ENCODE measurements at places on chromosomes 3 and 15.

DNA sequence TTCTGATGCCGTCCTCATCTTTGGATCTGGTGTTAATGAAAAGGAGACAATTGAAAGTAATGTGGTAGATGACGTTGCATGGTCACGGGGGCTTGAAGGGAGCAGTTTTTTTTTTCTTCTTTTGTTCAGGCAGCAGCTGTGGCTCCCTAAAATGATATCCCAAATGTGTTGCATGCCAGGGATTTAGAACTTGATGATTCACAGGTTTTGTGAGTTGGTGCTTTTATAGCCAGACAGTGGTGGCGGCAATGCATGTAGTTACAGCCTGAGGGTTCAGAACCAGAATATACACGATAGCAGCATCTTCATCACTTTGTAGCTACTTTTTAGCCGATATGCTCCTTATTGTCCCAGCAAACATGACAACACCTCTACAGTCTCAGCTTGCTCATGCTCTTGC is 133.4 kb downstream of the CHST2 start:
- DNase-seq: no peak

GRCh38 chr15:76286271-76286879 is 24.9 kb downstream of the ETFA start:
- DNase-seq: no peak

- no peak for DNase-seq
These were observed 290.6 kb upstream of the TRIM42 start for GRCh38 chr3:140387244-140387643.

DNA sequence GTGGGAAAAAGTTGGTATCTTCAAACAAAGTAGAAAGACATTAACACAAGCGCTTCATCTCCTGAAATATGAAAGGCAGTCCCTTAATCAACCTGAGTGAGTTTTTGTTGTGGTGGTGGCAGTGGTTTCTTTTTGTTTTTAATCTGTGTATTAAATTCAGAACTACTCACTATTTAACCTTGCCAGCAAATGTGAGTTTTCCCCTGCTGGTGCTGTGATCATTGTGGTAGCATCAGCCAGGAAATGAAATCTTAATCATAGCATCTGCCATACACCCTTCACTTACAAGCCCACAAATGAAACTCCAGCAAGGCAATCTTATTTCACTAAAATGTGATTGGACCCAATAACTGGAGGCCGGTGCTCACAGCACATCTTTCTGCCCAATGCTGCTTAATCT is 229.7 kb downstream of the SHOX2 start:
- no peak for DNase-seq

DNA sequence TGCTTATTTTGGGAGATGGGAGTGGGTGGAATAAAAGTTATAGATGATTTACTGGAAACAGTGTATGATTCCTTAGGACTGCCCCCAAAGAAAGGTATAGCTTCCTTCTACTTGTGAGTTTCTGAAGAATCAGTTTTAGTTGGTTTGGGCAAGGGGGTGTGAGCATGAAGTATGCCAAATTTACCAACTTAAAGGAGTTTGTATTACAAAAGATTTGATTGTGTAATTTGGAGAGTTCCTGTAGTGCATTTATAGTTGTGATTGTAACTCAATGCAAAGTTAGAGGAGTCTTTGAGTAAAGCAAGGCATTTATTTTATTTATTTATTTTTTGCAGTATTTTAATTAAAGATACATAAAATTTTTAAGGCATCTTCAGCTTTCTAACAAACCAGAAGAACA is 42.8 kb downstream of the TSC22D2 start:
- no peak for DNase-seq

- DNase-seq: no peak
These were observed 932.7 kb downstream of the ZPLD1 start for GRCh38 chr3:103367481-103367880.

DNA sequence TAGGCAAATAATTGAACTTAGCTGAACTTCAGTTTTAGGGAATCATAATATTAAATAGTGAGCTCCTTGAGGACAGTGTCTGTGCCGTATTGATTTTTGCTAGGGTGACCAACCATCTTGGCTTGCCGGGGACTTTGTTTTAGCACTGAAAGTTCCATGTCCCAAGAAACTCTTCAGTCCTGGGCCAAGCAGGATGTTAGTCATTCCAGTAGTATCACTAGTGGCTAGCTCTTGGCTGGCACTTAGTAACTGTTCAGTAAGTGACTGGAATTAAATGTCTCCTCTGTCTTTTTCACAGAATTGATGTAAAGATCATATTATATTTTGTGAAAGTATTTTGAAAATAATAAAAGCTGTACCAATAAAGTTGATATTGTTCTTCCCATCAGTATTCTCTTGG is 42.3 kb downstream of the RSRC1 start:
- DNase-seq: no peak

DNA sequence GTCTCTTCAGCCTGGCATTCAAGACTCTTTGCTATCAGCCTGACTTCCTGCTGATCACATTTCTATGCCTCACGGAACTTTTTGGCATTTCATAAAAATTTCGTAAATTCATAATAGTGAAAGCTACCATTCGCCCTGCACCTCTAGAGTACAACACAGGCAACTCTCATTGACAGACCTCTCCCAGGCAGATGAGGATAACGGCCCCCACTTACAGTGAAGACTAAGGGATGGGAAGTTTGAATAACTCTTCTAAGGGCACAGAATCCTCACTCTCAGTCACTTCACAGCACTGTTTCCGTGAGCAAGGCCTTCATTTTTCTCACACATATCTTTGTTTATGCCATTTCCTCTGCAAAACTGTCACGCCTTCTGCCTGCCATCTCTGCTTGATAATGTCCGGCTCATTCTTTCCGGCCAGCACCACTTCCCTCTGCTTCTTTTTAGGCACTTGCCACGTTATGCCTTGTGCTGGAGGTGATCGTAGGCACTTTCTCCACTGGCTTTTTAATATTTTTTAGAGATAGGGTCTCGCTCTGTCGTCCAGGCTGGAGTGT is 224.1 kb upstream of the HES1 start:
- DNase-seq: no peak

- no peak for DNase-seq
These were observed 11.8 kb downstream of the ALDH1A3 start for GRCh38 chr15:100891307-100892012.

DNA sequence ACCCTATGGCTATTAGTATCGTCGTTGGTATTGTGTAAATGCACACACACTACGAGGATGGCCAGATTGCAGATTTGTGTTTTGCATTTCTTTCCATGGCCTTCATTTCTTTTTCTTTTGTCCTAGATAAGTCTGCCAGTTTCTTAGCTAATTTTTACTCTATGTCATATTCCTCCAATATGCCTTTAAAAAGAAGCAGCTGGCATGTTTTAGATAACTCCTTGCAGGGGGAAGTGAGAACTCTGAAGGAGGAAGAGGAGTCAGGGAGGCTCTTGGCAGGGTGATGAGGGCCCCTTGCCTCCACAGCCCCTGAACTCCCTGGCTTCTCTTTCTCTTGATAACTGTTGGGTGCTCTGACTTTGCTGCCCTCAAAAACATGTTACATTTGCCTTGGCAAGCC is 244.0 kb downstream of the GABRG3 start:
- no peak for DNase-seq

GRCh38 chr15:95624616-95625361 is 705.7 kb upstream of the NR2F2 start:
- DNase-seq: no peak

- DNase-seq: no peak
These were observed 133.3 kb upstream of the SLC2A2 start for GRCh38 chr3:171159822-171160157.

DNA sequence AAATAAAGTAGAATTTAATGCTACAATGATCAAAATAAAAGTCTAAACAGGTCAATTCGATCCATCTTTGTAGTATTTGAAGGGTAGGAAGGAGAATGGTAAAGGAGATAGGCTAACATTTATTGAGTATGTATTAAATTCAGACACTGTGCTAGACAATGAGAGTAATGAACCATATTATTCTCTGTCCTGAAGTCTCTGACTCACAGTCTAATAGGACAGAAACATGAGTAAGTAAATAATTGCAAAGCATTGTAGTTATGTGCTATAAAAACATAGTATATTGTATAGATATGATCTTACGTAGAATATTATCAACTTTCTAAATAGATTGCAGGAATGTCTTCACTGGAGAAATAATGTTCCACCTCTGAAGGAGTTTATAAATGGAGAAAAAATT is 64.5 kb downstream of the MDFIC2 start:
- DNase-seq: no peak

DNA sequence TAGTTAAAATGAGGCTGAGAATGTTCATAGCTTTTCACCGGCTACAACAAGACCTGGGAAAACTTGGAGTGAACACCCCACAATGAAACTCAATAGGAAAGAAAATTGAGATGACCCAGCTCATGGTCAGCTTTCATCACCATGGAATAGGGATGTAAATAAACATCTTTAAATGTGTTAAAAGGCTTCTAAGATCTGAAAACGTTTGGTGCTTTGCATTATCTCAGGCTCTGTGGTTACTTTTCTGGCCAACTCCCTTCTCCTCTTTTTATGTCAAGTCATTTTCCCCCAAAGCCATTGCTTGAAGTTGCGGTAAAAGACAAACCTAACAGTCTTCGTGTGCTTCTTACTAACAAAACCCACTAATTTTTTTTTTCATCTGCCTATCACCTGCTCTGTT is 195.8 kb downstream of the MECOM start:
- DNase-seq: no peak

DNA sequence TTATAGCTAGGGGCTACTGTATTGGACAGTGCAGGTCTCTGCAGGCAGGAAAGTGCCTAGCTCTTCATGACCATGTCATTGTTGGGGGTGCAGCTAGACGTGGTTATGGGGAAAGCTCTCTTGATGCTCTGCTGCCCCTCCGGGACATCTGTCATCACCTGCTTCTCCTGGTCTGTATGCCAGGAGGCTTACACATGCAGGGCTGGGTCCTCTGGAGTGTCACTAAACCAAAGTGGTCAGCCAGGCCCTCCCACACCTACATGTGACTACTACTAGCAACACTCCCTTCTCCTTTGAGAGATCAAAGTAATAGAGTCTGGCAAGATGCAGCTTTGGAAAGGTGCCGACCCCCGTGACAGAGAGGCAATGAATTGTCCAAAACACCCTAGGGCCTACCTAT is 98.5 kb downstream of the SST start:
- DNase-seq: no peak

GRCh38 chr3:45104715-45105711 is 41.2 kb downstream of the CDCP1 start:
- no peak for DNase-seq

DNA sequence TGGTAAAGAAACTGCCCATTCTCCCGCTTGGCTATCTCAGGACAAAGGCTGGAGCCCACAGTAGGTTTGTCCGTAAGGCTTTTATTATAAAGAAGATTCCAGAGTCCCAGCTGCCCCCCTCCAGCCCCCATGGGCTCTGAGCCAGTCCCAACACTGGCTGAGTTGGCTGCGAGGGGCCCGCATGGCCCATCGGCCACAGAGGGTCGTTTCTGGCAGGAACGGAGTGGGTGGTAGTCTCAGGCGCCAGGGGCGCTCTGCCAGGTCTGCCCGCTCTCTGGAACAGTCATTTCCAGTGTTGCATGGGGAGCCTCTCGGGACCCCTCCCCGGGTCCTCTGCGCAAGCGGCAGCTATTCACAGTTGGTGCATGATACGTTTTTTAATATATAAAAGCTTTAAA is 12.2 kb downstream of the H1-8 start:
- no peak for DNase-seq

- no peak for DNase-seq
These were observed 770.1 kb downstream of the AGBL1 start for GRCh38 chr15:86849558-86850285.

DNA sequence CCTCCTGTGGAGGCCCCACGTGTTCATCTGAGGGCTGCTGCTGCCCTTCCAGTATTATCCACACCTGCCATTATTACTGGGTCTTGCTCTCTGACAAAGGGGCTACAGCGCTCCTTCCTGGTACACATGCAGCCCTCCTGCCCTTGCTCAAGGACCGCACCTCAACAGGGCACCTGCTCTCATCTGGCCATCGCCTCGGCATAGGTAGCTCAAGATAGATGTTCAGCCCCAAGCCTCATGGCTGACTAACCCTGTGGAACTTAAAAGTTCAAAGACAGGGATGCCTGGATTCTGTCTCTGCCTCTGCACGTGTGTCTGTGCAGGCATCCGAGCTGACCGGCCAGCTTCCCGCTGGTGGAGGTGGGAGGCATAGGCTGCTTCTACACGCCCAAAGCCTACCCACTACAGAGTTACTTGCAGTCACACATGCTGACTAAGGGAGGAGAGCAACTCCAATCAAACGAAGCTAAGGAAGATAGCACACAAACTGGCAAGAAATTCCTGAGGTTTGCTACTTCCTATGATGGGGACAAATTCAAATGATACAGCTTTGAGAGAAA is 152.5 kb upstream of the ATP10A start:
- no peak for DNase-seq

- DNase-seq: no peak
These were observed 47.2 kb downstream of the NCK1 start for GRCh38 chr3:136909187-136909586.

- DNase-seq: no peak
These were observed 161.5 kb upstream of the PFN2 start for GRCh38 chr3:150132101-150132749.

- no peak for DNase-seq
These were observed 45.9 kb downstream of the ATP2C1 start for GRCh38 chr3:130939753-130940152.

GRCh38 chr3:39727415-39727814 is 82.0 kb upstream of the MYRIP start:
- no peak for DNase-seq

- no peak for DNase-seq
These were observed 213.8 kb downstream of the LRTM1 start for GRCh38 chr3:54714035-54714434.

GRCh38 chr3:8482263-8482662 is 19.4 kb upstream of the LMCD1 start:
- DNase-seq: no peak

GRCh38 chr3:50264964-50265485 is 3.9 kb upstream of the SEMA3B start:
- no peak for DNase-seq

GRCh38 chr3:156358232-156358631 is 196.7 kb downstream of the SSR3 start:
- DNase-seq: no peak

- DNase-seq: no peak
These were observed 124.2 kb downstream of the LIPC start for GRCh38 chr15:58556028-58556361.

- no peak for DNase-seq
These were observed 197.2 kb upstream of the RBMS3 start for GRCh38 chr3:29083676-29084075.

DNA sequence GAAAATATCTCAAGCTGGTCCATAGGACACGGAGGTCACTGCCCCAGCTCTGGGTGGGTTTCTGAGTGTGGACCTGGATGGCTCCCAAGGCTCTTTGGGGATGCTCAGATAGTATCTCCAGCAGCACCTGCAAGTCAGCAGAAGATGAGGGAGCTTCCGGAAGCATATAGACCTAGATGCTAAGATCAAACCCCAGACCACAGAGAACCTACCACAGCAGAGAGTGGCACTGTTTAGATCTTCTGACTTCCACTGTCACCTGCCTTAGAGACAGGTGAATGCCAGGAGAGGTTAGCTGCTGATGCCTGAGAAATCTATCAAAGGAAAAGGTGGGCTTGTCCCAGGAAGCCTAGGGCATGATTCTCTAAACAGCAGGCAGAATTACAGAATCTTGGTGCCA is 105.7 kb upstream of the TRPM1 start:
- DNase-seq: no peak

GRCh38 chr15:24823473-24823872 is 131.3 kb upstream of the SNRPN start:
- DNase-seq: no peak
